Calu3 (cell line): ENCODE measurements at places on chromosomes 3 and 15. TPM values are rescaled to one million over a fixed set of nuclear protein-coding genes. Genes with fewer than 3 reads are reported as not detected.

GRCh38 chr3:59249004-59249403 is 199.2 kb upstream of the CFAP20DC start:
- DNase-seq: peak; percentile 14

- no peak for DNase-seq
Observed at GRCh38 chr3:187015903-187016638, 85.7 kb downstream of the ST6GAL1 start.

- DNase-seq: no peak
Observed at GRCh38 chr15:69154078-69154477, 6.4 kb upstream of the GLCE start.

The ATP13A4 gene
- total RNA-seq: 24.6 and 31.9 TPM in 2 replicates

The NOX5 gene
- 0.14 and 0.20 TPM in 2 replicates for total RNA-seq
